Right lobe of liver (tissue), 6 donors: ENCODE measurements at places on chromosomes 1 and 21.

DNA sequence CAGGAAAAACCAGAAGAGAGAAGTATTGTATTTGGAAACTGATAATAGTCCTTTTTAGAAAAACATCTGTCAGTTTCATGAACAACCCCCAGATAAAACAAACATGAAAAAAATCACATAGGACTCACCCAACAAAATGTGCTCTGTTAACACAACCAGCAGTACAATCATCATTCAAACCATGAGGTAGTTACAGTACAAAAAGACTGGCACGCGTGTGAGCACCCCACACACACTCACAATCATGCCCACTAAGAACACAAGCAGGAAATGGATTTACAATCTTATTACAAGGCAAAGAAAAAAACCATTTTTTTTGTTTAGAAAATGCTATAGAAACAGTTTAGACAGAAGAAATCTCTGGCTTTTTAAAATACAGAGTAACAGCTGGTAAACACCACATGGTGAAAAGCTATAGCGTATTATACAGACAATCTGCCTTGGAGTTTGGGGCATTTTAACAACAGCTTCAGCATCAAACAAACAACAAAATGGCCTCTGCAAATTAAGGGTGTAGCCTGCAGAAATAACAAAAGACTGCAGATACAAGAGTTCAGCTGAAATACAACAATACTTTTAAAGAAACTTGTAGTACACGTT, 180.0 kb downstream of the CDC7 start:
- no peak for DNase-seq

DNA sequence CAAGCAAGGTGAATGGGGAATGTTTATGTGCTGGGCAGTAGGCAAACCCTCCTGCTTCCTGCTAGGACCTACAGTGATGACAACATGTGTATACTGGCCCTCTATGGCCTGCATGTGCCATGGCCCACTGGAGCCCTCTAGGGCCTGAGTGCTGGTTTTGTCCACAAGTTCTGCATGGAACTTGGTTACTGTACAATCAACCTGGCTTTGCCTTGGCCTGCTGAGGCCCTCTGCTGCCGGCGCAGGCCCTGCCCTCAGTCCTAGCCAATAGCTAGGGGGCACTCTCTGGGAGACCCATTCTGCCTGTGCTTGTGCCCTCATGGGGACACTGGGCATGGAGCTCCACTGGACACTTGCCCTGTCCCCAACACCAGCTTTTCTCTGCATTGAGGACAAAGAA, 138.6 kb upstream of the NGF start:
- no peak for DNase-seq

DNA sequence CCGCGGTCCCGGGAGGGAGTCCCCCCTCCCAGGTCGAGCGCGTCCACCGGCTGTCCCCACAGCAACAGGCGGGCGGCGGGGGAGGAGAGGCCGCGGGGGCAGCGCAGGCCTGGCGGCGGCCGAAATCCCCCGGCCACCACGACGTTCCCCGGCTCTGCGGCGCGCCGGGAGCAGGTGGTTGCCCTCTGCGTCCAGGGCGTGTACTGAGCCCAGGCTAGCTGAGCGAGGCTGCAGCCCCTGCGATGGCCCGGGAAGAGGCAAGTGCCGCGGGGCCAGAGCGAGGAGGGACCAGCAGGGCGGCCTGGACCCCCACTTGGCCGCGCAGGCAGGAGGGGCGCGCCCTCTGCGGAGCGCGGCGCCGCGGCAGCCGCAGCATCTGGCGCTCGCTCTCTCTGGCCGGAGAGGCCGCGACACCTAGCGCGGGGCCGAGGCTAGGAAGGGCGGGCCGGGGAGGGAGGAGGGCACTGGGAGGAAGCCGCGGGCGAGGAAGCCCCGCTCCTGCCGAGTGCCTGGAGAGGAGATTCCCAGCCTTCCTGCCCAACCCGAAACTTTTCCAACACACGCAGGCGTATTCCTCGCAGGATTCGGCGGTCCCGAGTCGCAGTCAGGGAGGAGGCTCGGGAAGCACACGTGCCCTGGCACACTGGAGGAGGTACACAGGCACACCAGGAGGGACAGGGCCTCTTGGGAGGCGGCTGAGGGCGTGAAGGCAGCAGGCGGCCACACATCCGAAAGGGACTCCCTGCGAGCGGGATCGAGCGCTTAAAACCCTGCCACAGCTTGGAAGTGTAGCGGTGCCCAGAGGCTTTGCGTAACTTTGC, 4.9 kb upstream of the PROX1 start:
- DNase-seq: peak; percentile 81

DNA sequence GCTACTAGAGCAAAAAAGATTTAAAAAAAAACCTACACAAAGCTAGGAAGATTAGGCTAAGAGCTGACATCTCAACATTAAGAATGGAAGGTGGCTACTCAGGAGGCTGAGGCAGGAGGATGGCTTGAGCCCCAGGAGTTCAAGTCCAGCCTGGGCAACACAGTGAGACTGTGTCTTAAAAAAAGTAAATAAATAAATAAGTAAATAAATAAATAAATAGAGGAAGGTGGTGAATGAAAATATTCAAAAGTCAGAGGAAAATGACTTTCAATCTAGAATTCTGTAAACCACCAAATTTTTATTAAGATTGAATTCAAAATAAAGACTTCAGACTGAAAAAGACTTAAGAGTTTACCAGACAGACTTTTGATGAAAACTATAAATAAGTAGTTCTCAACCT, 50.9 kb upstream of the TMPRSS2 start:
- DNase-seq: no peak

DNA sequence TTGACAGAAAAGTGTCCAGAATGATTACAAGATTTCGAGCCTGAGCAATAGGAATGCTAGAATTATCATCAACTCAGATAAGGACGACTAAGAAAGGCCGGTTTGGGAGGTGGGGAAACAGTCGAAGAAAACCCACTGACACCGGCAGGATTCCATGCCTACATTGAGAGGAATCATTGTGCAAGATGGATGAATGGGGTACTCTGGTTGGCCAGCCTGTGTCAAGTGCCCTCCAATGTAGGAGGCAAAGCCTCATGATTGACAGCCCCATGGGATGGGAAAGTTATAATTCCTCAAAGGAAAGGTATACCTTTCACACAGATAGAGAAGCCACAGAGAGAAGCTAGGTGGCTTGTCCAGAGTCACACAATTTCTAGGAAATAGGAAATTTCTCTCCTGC, 153.5 kb upstream of the CTTNBP2NL start:
- no peak for DNase-seq

- DNase-seq: no peak
Observed at GRCh38 chr1:220652995-220653394, 37.2 kb upstream of the C1orf115 start.

DNA sequence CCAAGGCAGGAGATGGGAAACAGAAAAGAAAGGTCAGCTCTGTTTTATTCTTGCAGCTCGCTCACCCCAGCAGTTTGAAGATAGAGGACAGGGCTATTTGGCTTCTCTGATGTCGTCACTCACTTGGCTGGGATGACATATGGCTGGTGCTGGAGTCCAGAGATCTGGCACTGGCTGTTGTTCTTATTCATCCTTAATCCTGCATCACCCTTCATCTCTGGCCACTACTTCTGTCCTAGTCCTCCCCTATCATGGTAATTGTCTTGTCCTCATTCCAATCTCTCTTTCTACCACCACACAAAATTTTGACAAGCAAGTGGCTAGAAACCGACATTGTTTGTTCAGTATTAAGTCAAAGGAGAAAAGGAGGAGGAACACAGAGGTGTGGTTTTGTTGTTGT, 103.8 kb upstream of the PDE4B start:
- no peak for DNase-seq

DNA sequence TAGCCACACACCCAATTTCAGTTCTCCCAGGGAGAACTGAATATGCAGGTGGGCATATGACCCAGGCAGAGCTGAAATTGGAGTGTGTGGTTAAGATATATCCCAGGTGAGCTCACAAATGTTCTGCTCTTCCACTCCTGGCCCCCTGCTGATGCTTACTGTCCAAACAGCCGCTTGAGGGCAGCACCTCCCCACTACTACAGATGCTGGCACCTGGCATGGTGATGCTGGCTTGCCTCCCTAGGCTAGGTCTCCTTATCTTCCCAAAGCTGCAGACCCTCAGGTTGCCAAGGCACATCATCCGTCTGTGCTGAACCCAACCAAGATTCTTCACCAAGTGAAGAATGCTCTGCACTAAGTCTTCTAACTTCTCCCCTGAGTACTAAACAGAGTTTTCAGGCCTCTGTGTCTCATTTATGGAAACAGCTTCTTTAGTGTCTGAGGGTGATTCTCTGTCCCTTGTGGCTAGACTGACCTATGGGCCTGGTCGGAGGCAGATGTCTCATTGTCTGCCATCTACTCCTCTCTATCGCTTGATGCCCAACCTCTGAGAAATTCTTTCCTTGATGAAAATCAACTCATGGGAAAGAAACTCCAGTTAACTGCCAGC, 27.2 kb downstream of the XCL1 start:
- DNase-seq: peak; percentile 78

DNA sequence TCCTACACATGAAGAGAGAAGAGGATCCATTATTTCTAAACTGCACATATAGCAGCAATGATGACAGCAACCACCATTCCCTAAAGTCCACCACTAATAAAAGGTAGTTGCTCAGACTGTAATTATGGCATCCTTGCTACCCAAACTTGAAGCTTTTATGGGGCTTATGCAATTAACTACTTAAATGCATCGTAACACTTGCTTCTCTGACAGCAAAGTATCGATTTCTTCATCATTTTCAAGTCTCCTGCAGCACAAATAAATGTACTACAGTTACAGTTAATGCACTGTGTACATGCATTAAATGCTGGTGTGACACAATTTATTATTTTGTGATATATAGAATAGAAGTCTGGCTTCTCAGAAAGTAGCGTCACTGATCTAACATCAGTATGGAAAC, 241.7 kb downstream of the USH2A start:
- no peak for DNase-seq

- no peak for DNase-seq
Observed at GRCh38 chr1:218430822-218431221, 85.7 kb downstream of the TGFB2 start.

- no peak for DNase-seq
Observed at GRCh38 chr21:38937286-38937790, 131.6 kb downstream of the ETS2 start.

DNA sequence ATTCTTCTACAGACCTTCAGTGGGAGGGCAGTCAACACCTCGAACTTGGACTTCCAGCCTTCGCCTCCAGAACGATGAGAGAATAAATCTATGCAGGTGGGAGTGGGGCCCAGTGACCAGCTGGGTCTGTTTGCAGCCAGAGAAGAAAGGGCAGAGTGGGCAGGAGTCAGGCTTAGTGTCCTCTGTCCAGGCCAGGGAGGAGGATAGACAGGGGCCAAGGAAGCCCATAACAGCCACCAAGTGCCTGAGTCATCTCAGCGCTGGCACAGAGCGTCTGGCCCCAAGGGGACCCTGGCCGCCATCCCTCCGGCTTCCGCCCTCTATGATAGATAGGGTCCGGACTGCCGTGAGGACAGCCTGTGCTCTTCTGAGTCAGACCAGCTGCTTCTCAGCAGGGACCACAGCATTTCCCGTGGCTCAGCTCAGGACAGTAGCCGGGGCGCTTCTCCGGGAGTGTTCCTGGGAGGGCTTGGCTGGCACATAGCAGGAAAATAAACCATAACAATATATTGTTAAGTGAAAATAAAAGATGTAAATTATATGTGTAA, 133.1 kb upstream of the C1orf174 start:
- no peak for DNase-seq

DNA sequence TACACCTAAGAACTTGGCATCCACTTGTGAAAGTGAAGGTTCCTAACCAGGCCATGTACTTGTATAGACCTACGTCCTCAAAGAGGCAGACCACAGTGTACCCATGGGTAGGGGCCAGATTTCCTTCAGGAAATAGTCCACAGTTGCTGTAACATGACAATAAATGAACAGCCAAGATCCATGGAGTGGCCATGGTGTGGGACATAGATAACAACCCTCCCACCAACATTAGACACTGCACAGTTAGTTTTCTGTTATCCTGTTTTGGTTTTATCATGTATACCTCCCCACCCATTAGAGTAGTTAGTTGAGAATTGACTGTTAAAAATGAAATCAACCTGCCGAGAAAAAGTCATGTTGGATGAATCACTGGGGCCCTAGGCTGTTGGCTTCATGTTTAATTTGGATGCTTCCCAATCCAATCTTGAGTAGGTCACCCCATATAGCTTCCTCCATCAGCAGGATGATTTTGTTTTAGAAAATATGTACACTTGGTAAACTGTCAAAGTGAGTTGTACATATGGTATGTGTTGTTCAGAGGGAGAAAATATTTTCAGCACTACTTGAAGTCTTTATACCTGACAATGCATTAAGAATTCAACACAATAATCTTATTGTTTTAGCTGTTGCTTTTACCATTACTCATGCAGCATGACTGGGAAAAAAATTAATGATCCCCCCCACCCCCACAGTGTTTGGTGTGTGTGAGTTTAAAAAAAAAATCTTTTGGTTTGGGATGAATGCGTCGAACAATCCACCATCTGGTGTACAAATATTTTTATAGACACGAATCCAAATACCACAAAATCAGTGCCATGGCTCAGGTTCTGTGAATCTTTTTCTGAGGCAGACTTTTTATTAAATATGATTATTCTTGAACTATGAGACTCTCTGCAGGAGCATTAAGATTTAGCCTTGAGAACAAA, 88.3 kb upstream of the ARHGAP29 start:
- DNase-seq: no peak

- DNase-seq: peak; percentile 52
Observed at GRCh38 chr1:111733183-111733991, 5.8 kb downstream of the INKA2 start.

DNA sequence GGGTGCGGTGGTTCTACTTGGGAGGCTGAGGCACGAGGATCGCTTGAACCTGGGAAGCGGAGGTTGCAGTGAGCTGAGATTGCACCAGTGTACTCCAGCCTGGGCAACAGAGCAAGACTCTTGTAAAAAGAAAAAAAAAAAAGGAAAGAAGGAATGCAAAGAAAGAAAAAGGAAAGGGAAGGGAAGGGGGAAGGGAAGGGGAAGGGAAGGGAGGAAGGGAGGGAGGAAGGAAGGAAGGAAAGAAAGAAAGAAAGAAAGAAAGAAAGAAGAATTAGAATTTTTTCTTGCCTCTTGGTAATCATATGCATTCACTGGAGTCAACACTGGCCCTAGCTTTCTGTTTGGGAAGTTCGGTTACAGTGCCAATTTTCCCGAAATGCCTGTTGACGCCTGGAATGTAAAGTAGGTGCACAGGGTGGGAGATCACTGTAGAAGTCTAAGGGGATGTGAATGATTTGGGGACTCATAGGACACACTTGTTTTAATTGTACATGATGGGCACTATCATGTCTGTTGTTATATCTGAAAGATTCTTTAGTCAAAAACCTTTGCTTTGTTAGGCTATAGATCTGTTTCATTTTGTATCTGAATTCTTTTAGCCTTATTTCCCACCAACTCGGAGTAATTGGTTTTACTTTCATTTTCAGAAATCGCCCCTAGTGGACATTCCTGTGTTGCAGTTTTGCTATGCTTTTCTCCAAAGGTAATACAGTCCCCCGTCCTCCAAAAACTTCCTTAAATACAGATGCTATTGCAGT, 59.8 kb upstream of the MORC3 start:
- DNase-seq: no peak

- peak; percentile 43 for DNase-seq
Observed at GRCh38 chr1:205313563-205314308, 7.8 kb downstream of the NUAK2 start.

DNA sequence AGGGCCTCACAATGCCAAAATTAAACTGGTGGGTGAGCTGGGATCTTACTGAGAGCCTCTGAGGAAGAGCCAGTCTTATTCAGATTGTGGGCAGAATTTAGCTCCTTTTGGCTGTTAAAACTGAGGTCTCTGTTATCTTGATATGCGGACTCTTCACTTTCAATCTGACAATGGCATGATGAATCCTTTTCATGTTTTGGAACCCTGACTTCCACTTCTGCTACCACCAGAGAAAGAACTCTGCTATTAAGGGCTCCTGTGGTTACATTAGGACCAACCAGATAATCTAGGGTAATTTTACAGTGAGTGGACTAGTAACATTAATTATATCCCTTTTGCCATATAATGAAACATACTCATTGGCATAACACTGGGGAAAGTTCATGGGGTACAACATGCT, 219.0 kb downstream of the LRRIQ3 start:
- no peak for DNase-seq
